ENCODE measurements at places on chromosomes 3 and 15. TPM values are rescaled to one million over a fixed set of nuclear protein-coding genes. Genes with fewer than 3 reads are reported as not detected.

Gene GPR149
- not detected for total RNA-seq

Gene ADCY5
- total RNA-seq = 0.70 TPM

Gene GOLGA6B
- not detected for total RNA-seq

Gene MEX3B
- 40.7 TPM for total RNA-seq

Gene CBLB
- 18.7 TPM for total RNA-seq

Gene ELL3
- total RNA-seq = 0.85 TPM

Gene FBN1
- total RNA-seq = 785 TPM

Gene GOLGA8G
- total RNA-seq = not detected

Gene RYR3
- total RNA-seq = not detected

Gene CHCHD4
- total RNA-seq = 13.0 TPM

All from pericardium fibroblast (primary cell).